ENCODE measurements at places on chromosomes 4 and X.

DNA sequence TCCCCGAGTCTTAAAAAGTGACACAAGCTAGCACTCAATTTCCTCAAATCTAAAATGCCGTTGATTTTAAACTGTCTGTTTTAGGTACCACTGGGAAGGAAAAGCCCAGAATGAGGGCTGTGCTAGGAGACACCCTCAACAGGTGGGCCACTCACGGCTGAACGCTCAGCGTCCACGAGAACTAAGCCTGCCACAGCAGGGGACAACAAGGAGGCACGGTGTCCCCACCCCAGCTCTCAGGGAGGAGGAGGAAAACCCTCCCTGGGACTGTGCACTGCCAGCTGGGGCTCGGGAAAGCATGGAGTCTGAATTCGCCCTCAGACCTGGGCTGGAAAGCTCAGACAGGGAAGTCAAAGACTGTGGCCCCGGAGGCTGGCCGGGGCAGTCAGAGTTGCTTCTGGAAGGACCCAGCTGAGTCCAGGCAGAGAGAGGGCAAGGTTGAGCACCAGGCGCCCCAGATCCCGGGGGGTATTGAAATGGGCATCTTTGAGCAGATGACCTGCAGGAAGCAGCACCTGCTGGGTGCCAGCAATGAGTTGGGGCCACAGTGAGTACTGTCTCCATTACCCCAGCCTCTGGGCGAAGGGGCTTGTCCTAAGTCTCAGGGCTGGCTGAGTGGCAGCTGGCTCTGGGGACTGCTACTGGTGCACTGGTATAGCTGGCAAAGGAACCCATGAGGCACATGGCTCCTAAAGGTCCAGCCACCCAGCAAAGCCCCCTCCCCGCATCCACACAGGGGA, 769 bp upstream of the CPZ start:
- no peak for DNase-seq

DNA sequence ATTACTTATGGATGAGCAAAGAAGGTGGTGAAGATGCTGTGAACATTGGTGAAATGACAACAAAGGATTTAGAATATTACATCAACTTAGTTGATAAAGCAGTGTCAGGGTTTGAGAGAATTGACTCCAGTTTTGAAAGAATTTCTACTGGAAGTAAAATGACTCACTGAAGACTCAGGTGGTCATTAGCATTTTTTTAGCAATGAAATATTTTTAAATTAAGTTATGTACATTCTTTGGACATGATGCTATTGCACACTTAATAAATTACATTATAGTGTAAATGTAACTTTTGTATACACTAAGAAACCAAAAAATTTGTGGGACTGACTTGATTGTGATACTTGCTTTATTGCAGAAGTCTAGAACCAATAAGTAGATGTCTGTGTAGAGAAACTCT, 56.9 kb downstream of the USO1 start:
- DNase-seq = no peak

DNA sequence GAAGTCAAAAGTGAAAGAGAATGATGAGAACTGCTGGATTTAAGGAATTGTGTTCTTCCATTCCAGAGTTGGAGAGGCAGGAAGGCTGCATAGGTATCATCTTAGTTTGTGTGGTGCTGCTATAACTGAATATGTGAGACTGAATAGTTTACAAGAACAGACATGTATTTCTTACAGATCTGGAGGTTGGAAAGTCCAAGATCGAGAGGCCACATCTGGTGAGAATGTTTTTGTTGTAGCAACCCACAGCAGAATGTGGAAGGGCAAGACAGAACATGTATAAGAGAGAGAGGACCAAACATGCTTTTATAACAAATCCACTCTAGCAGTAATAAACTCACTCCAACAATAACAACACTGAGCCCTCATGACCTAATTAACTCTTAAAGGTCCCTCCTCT, 408.6 kb downstream of the FAM47B start:
- no peak for DNase-seq

DNA sequence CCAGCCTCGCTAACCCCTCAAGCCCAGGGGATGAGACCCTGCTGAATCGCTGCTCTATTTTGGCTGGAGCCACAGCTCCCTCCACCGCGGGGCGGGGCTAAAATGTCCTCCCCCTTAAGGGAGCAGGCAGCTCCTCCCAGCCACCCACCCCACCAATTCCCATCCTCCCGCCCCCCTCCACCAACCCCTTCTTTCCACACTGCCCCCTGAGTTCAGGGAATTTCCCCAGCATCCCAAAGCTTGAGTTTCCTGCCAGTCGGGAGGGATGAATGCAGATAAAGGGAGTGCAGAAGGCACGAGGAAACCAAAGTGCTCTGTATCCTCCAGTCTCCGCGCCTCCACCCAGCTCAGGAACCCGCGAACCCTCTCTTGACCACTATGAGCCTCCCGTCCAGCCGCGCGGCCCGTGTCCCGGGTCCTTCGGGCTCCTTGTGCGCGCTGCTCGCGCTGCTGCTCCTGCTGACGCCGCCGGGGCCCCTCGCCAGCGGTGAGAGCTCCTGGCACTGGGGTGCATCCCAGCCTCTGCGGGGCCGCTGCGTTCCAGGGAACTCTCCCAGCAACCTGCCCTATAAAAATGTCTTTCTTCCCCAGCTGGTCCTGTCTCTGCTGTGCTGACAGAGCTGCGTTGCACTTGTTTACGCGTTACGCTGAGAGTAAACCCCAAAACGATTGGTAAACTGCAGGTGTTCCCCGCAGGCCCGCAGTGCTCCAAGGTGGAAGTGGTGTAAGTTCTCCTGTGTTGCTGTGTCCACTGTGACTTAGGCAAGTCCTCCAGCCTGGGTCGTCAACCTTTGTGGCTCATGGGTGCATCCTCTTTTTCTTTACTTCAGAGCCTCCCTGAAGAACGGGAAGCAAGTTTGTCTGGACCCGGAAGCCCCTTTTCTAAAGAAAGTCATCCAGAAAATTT, at the start of gene CXCL6:
Gene CXCL6 (plus strand): TSS at position 306 of the 907 bp plus-strand sequence. CDS start 73 bp downstream, at position 379.
- no peak for DNase-seq

DNA sequence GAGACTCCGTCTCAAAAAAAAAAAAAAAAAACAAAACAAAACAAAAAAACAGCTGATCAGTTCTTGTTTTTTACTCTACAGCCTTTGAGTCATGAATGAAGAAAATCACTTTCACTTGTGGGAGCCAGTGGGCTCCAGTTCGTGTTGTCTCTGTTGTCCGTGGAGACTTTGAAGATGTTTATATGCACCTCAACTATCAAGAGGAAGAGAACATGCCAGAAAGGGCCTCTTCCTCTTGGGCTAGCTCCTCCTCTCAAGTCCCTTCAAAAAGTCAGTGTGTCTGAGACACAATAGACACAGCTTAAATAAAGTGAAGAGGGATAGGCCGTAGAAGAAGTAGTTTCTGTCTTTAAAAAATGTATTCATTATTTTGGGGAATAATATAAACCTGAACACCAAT, 182.7 kb downstream of the KDR start:
- DNase-seq = no peak

DNA sequence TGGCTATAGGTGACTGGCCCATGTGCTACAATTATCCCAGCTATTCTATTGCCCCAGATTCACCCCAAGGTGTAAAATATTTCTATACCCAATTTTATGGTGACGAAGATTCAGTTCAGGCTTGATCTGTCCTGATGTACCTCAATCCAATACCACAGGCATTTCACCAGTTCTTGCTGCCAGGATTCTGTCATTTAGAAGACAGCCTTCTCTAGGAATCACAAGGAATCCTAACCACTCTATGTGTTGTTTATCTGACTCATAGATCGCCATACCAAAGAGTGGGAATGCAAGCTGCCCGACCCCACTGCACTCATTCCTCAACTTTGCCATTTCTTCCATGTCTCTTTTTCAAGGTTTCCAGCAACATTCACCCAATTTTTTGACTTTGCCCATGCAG, 355.0 kb upstream of the EMCN start:
- DNase-seq = no peak

- no peak for DNase-seq
Measured at GRCh38 chrX:15751155-15751819, 13.2 kb downstream of the CA5B start.

GRCh38 chr4:76702440-76703122, 195.4 kb downstream of the SOWAHB start:
- no peak for DNase-seq

- DNase-seq = no peak
Measured at GRCh38 chr4:112526061-112526460, 10.1 kb upstream of the NEUROG2 start.

DNA sequence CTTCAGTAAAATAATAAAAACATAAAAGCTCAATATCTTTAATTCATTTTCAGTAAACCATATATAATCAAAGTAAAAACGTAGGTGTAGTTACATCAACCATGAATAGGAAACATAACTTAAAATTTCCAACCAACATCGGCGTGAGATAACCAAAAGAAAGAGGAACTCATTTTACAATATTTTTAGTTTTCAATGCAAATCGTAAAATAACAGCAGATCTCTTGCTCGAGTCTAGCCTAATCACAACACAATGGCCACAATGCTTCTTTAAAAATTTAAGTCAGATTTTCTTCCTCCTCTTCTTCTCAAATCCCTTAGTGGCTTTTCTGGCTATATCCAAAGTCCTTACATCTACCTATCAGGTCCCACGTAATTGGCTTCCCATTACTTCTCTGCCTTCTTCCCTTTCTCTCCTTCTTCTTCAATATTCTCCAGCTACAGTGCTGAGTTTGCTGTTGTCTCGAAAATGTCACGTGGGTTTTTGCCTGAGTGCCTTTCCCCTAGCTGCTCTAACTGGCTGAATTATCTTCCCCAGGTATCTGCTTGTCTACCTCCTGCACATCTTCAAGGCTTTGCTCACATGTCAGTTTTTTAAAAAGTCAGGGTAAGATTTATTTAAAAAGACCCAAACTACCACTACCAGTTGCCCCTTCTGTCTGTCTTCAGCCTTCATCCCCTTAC, 90.9 kb upstream of the BANK1 start:
- no peak for DNase-seq

DNA sequence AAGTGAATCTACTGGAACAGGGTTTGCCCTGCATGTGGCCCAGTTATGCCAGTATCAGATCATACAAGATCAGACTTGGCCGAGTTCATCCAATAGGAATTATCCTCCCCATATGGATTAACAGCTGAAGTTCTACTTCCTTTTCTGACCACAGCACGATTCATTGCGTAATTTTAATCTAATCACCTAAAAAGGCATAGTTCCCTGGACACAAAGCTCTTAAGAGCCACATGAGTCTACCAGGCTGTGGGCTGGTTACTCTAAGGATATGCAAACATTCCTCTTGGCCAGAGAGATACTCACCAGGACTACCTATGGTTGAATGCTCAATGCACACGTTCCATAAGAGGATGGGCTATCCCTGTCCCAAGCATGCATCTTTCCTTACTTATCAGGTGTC, 46.9 kb downstream of the CHST7 start:
- no peak for DNase-seq

DNA sequence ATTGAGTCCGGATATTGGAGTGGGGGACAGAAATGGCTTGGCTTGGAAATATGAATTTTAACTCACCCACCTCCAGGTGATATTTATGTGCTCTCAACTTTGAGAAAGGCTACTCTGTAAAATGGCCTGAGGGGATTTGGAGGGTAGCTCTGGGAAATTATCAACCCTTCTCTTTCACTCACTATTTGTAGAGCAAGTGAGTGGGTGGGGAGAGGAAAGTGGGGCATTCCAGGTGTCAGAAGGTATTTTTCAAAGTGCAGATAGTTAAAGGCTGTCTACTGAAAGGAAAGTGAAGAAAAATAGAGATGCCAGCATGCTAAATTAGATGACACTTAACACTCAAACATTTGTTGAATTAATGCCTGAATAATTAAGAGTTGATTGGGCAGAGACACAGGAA, 44.1 kb downstream of the TMEM164 start:
- DNase-seq = no peak

DNA sequence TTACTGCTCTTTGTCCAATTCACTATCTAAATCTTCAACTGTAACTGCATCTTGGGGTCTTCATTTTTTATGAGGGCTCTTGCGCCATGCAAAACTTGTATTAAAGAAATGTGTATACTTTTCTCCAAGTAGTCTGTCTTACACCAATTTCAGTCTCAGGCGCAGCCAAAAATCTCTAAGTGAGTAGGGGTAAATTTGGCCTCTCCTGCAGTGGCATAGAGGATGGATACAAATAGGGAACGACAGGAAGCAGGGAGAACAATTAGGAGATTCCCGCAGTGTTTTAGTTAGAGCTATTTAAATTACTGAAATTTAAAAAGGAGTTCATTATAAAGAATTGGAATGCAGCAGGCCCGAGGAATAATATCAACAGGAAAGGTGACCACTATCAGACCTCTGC, 30.2 kb downstream of the DMP1 start:
- no peak for DNase-seq

DNA sequence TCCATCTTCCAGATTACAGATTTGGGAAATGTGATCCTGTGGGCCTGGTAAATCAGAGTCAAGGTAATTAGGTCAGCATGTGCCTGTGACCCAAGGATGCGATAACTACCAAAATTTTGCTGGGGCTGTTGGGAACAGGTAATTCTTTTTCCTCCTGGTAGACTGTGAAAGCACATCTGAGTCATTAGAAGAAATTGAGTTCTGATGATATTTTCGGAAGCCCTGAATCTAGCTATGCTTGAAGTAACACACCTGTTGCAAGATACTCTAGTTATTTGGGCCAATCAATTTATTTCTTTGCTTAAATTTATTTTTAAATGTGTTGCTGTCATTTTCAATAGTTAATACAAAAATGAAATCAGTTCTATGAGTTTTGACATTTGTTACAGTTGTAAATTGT, 903.6 kb downstream of the RPA4 start:
- no peak for DNase-seq

GRCh38 chr4:121998024-121998423, 46.2 kb upstream of the TRPC3 start:
- DNase-seq = no peak

GRCh38 chr4:111572470-111572869, 572.8 kb upstream of the FAM241A start:
- no peak for DNase-seq

GRCh38 chrX:41397219-41397618, 49.9 kb upstream of the NYX start:
- no peak for DNase-seq

GRCh38 chr4:55507612-55508011, 39.1 kb downstream of the CLOCK start:
- DNase-seq = no peak

GRCh38 chr4:74402692-74403456, 37.9 kb downstream of the EREG start:
- no peak for DNase-seq

DNA sequence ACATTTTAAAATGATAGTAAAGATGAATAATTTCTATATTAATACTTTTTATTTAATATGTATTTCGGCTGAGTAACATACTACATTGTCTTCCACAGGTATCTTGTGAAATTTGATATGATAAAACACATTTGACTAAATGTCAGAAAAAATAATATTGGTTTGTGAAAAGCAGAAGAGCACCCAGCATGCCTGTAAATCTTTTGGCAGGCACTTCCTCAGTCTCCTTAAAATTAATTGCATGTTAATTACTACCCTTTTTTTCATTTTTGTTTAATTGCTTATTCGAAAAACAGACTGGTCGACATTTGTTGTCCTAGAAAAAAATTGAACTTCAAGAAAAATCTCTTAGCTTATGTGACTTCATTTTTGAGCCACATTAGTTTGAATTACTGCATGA, 40.6 kb downstream of the CLCN3 start:
- no peak for DNase-seq

Measured in SK-N-DZ (cell line).